Occipital lobe (tissue), 3 donors: ENCODE measurements at places on chromosomes 4 and X. TPM values are rescaled to one million over a fixed set of nuclear protein-coding genes. Genes with fewer than 3 reads are reported as not detected.

The PPEF2 gene
- total RNA-seq: not detected

- DNase-seq: no peak
These were observed 10.0 kb upstream of the HS3ST1 start for GRCh38 chr4:11438647-11439046.

DNA sequence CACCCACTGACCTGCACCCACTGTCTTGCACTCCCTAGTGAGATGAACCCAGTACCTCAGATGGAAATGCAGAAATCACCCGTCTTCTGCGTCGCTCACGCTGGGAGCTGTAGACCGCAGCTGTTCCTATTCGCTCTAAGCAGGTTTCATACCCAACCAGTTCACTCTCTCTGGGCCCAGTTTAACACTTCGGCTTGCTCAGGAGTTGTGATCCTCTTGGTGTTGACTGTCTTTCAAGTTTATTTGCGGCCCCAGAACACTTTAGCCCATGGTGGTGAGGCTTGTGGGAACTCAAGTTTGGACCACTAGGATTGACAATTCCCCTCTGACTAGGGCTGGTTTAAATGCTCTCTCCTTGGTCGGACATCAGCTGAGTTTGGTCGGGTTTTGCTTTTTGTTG is 147.0 kb downstream of the DACH2 start:
- no peak for DNase-seq

DNA sequence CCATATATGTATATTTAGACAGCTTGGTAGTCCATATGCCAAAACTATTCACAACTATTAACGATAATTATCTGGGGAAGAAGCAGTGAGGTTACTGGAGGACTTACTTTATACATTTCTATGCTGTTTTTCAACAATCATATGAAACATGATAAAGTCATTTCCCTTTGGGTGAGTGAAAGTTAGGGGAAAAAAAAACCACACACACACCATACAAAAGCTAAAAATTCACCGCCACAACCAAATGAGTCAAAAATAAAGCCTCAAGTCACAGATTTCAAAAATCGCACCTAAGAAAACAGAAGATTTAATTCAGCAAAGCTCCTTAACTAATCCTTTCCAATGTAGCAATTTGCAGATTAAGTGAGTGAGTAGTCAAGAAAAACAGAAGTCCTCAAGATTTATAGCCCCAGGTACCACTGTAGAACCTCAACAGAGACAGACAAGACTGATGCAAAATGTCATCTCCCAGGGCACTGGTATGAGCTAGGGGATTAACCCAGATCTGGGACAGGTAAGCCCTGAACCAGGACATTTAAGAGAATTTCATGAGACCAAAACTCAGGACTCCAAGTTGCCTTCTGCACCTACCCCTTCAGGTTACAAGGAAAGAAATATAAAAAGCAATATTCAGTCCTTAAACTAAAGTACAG is 35.1 kb downstream of the SYTL4 start:
- DNase-seq: no peak

GRCh38 chr4:77022560-77023179 is 53.1 kb downstream of the CCNI start:
- no peak for DNase-seq

DNA sequence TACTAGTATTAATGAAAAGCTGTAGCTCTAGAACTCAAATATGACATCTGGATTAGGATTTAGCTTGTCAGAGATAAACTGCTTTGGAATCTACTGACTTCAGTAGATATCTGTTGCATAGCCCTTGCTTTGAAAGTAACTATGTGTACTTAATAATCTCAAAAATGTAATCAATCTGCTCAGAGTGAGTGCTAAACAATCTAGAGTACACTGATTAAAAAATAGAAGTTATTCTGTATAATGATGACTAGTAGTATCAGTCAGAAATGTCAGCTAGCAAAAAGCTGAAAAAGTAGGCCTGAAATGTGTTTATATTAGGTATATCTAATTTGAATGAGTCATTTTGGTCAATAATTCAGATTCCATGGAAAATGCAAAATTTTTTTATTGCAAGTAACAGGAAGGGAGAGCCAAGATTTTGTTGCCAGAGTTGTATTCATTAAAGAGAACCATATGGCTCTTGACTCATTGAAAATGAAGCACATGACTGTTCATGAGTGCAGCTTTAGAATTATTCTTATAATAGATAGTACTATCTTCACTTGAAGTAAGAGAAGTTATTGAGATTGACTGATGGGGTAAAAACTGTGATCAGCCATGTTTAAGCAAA is 20.0 kb downstream of the CLCN3 start:
- no peak for DNase-seq
